ENCODE measurements at places on chromosomes 6 and 20. TPM values are rescaled to one million over a fixed set of nuclear protein-coding genes. Genes with fewer than 3 reads are reported as not detected.

- DNase-seq: no peak
Measured at GRCh38 chr20:36274181-36274841, 31.8 kb upstream of the DLGAP4 start.

- no peak for DNase-seq
Measured at GRCh38 chr6:156146891-156147290, 630.3 kb upstream of the ARID1B start.

- no peak for DNase-seq
Measured at GRCh38 chr20:31705598-31706597, 16.8 kb downstream of the BCL2L1 start.

DNA sequence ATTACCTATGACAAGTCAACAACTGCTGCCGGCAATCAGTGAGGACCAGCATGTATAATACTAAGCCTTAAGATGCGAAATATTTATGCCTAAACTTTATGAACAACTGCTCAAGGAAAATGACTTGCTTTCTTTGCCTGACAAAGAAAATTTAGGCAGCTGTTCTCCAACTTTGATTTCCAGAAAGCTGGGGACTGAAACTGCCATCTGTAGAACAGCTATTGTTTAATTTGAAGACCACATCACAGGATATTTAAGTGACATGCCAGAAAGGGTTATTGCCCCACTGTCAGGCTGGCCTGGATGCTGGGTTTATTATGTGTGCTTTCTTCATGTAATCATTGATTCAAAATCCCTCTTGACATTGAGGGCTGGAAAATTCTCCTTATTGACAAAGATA, 153.9 kb upstream of the ENPP5 start:
- no peak for DNase-seq

DNA sequence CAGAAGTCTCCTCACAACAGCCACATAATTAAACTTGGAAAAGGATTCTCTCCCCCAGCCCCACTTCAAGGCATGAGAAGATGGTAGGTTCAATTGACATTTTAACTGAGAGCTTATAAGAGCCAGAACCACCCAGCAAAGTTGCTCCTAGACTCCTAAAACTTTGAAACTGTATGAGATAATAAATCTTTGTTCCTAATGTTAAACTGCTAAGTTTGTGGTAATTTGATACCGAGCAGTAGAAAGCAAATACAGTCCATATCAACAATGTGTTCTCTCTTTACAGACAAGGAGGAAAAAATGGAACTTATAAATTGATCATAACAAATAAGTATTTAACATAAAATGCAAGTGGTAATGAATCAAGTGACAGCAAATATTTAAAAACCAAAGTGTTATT, 831.8 kb downstream of the MAFB start:
- no peak for DNase-seq

- peak; percentile 80 for DNase-seq
Measured at GRCh38 chr20:56628873-56629463, at the start of gene TFAP2C. TSS of gene TFAP2C (plus strand) at chr20:56629306. CDS start at chr20:56629545, 239 bp downstream.

- DNase-seq: no peak
Measured at GRCh38 chr20:58847463-58847862, 3.2 kb downstream of the GNAS-AS1 start.

GRCh38 chr6:1966713-1967112, 278.7 kb downstream of the GMDS start:
- DNase-seq: no peak

- DNase-seq: no peak
Measured at GRCh38 chr6:128204616-128205015, 303.8 kb upstream of the THEMIS start.

GRCh38 chr6:30169658-30170614, 6.6 kb downstream of the TRIM15 start:
- DNase-seq: no peak

DNA sequence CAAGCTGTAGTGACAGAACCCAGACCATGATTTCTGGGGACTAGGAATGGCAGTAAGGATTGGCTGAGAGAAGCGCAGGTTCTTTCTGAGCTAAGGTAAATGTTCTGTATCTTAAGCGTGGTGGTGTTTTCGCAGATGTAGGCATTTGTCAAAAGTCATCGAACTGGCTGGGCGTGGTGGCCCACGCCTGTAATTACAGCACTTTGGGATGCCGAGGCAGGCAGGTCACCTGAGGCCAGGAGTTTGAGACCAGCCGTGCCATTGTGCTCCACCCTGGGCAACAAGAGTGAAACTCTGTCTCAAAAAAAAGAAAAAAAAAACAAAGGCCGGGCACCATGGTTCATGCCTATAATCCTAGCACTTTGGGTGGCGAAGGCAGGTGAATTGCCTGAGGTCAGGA, 40.7 kb upstream of the EYA2 start:
- no peak for DNase-seq

Gene UBD
- not detected for total RNA-seq

Gene SAYSD1
- 57.2 TPM for total RNA-seq

Gene EIF6
- total RNA-seq: 491 TPM

Gene IYD
- 0.03 TPM for total RNA-seq
